ENCODE measurements at places on chromosomes 7 and 10. TPM values are rescaled to one million over a fixed set of nuclear protein-coding genes. Genes with fewer than 3 reads are reported as not detected.
A peak's percentile ranks its signal among the peaks of the same experiment; 100 is the strongest.

DNA sequence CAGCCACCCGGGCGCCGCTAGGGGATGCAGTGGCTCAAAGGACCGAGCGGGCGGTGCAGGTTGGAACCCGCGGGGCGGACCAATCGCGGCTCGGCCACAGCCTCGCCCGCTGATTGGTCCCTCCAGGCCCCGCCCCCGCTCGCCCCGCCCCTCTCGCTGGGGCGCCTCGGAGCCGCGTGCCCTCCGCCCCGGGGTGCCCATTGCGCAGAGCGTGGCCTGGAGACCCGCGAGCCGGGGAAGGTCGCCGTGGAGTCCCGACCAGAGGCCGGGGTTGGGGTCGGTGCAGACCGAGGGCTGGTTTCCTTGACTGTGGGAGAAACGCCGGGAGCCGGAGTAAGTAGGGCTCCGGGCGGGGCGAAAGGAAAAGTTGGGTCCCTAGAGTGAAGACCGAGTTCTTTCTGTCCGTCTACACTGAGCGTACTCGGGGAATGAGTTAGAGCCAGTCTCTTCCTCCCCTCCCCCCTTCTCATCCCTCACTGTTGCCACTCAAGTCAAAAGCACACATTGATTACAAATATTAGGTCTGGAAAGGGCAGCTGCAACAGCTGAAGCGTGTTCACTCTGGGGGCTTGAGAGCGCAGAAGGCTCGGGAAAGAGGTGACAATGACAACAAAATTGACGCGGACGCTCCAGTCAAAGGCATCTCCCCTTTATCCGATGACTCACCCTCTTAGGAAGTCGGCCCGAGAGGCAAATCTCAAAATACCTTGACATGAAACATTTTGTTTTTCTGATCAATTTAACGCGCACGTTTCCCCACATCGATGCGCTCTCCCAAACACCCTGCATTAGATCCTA is 843 bp upstream of the GATA3 start:
- peak; percentile 82 for DNase-seq

DNA sequence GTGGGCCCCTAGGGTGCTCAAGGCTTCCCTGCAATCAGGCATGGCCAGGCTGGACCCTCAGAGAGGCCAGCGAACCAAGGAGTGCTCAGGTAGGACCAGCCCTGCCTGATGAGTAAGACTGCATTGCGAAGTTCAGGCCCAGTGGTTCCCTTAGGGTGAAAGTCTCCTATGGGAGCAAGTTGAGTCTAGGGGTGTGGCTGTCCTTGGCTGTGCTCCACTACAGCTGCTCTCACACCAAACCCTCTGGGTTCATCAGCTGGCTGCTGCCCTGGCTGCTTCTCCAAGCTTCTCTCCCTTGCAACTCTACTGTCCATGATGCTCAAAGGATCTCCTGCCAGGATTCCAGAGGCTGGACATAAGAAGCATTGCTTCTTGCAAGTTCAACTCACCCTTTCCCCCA is 18.7 kb downstream of the FAM25A start:
- DNase-seq, result no peak

DNA sequence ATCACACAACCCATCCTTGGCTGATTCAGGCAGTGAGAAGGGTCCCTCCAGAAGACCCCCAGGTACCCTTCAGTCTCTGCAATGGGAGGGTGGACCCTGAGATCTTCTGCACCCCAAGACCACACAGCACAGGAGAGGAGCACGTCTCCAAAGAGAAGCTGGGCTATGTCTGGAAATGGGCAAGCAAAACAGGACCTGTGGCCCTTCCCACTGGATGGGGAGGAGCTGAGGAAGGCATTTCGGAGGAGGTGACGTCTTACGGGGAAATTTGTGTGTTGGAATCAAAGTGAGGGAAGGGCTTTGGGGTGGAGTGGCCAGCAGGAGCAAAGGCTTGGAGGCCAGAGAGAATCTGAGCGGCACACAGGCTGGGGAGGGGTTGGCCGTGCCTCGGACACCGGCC is 16.5 kb downstream of the GRIFIN start:
- no peak for DNase-seq

DNA sequence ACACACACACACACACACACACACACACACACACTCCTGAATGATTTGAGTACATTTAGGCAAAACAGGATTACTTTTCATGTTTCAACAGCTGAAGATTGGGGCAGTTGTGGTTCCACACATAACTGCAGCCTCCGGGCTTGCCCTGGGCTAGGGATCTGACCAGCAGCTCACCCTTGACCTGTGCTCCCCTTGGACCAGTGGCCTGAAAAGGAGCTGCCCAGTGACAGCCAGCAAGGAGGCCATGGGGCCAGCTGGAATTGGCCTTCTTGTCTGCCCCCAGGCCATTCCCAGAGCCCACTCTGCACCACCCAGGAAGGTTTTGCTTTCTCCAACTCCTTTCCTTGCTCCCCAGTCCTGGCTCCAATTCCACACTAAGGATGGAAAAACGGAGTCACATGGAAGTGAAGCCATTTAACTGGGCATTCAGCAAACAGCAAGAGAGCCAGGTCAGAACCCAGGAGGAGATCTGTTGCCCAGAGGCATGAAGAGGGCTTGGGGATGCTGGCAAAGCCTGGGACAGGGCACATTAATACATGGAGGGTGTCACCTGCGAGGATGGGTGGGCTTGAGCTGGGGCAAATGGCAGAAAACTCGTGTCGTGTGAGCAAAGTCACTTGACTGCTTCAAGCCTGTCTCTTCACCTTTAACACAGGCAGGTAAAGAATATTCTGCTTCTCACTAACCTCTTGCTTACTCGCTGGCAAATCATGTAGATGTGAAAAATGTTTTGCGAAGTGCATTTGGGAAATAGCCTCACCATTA is 61.5 kb upstream of the GDF10 start:
- DNase-seq, result no peak

GRCh38 chr7:111933609-111934008 is 272.6 kb downstream of the DOCK4 start:
- no peak for DNase-seq

GRCh38 chr7:134829380-134829986 is 50.0 kb downstream of the CALD1 start:
- no peak for DNase-seq

HOXA11 gene
- polyA plus RNA-seq, result 35.9 TPM

SCART1 gene
- polyA plus RNA-seq, result 2.2 TPM

AKR1C8 gene
- 0.36 TPM for polyA plus RNA-seq

GRCh38 chr7:157652161-157652953 is 315.6 kb downstream of the DNAJB6 start:
- DNase-seq, result no peak

USP54 gene
- polyA plus RNA-seq, result 34.1 TPM

ADCY1 gene
- 3.0 TPM for polyA plus RNA-seq

DNA sequence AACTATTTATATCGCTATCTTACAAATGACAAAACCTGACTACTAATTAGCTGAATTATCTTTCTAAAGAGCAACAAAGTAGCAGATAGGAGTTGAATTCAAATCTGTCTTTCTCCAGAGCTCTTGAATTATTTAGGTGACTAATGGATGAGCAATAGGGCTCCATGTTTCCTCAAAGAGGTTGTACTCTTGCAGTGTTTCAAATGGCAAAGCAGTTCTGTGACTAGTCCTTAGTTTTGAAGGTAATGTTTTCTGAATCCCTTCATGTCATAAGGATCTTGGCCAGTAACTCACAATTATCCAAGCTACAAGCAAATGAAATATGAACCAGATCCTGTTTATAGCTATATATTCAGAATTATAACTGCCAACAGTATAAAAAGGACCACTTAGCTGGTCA is 999.7 kb downstream of the NRG3 start:
- no peak for DNase-seq

DNA sequence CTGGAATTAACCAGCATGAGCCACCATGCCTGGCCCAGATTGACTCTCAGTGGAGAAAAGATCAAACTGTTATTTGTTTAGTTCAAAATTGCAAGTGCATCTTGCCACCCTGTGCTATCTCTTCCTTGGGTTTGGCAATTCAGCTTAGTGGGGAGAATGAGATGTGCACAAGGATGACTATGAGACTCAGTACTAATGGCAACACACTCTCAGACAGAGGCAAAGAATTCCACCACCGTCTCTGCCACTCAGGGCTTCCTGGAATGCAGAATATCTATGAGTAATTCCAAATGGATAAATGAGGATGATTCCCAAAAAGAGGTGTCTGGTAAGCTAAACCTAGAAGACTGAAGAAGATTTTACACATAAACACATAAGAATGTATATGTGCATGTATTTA is 525.8 kb downstream of the NRG3 start:
- DNase-seq, result no peak

LRIT1 gene
- polyA plus RNA-seq, result not detected

GRCh38 chr10:132283604-132284382 is 24.0 kb downstream of the STK32C start:
- DNase-seq, result no peak

- no peak for DNase-seq
These were observed 18.1 kb upstream of the ITGB8 start for GRCh38 chr7:20312562-20312961.

OPN4 gene
- not detected for polyA plus RNA-seq

GRCh38 chr7:55185941-55186609 is 167.3 kb downstream of the EGFR start:
- no peak for DNase-seq

OR2A12 gene
- 0.04 TPM for polyA plus RNA-seq

DNA sequence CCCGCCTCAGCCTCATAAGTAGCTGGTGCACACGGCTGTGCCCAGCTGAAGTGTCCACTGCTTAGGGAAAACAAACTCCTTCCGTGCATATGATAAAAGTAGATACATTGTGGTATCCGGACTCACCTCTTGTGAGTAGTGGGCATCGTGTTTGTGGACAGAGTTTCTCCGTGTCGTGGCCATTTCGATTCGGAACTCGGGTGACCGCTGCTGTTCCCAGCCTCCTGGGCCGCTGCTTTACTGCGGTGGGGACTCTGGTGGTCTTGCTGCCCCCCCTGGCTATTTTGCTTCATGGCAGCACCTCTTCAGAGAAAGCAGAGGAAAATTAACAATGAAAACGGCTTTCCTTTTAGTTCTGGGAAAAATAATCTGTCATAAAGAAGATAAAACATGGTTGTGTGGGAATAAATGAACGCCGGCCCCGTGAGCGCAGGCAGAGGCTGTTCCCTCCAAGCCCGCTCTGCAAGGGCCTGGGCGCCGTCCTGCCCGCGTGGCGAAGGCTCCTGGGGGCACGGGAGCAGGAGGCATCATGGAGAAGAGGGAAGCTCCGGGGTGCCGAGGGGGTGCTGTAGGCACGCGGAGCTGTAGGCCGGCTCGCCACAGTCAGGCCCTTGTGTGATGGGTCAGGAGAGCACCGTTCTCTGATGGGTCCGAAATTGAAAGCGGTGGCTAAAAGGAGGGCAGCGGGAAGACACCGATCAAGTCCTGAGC is 107.4 kb downstream of the ACTR3B start:
- no peak for DNase-seq

Data from renal cortex interstitium (tissue), 15 donors.